ENCODE measurements at places on chromosomes 4 and X.

DNA sequence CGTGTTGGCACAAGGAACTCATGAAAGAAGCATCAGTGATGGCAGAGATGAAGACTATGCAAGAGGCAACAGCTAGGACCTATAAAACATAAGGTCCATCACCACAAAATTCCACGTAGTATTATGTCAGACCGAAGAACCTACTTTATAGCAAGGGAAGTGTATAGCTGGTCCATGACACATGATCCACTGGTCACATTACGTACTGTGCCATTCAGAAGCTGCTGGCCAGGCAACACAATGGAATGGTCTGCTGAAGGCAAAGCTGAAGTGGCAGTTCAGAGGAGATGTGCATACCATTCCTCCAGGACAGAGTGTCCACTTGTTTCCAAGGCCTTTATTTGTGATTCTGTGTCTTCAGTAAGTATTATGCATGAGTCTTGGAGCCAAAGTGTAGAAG lies 215.5 kb upstream of the UGT8 start:
- DNase-seq = no peak

DNA sequence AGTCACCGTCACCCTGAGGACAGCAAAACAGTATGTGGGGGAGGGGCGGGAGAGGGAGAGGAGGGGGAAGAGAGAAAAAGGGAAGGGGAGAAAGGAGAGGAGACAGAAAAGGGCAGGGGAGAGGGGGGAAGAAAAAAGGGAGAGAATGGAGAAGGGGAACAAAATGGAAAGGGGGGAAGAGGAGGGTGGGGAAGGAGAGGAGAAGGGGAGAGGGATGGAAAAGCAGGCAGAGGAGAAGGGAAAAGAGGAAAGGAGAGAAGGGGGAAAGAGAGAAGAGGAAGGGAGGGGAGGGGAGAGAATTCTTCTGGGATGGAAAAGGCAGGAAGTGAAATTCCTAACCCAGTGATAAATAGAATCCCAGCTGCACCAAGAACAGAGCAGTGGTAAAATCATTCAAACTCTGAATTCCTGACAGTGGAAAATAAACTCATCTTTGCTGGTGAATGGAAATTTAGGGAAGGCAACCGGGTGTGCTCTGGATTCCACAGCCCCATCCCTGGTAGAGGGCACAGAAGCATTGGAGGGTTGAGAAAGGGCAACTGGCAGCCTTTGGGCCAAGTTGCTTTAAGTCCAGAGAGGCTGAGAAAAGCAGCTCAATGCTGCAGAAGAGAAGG lies 244.2 kb downstream of the BCOR start:
- DNase-seq = no peak

GRCh38 chr4:182486881-182487280 lies 243.7 kb downstream of the TENM3 start:
- DNase-seq = no peak

DNA sequence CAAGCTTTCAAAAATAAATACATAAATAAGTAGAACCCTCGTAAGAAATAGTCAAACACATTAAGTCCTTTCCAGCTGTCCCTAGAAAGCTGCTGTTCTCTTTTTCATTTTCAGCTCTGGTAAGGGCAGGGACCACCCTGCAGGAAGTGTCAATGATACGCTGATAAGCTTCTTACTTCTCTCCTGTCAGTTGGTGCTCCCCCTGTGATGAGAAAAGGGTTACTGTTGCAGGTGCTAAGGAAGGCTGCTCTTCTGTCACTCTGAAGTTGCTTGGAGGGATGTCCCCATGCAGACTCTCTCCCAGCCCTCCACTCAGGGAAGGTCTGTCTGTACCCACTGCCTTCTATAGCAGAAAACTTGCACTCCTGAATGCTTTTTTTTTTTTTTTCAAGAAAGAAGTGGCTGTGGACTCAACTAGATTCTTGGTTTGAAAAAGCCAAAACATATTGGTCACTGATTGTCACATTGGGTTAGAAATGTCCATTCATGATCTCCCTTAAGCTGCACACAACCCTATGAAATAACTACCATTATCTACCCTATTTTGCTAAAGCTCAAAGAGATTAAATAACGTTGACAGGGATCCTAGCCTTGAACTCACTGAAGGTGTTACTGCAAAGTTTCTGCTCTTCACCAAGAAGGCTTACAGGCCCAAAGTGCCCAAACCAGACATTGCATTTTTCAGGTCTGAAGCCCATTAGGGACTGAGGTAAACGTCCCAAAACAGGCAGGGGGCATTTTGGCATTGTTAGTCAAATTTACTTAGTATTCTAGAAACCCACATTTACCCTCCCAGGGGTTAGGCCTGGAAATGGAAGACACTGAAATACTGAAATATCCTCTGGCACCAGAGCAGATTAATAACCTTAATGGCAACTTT lies 1.2 kb downstream of the CXCL3 start:
- no peak for DNase-seq

DNA sequence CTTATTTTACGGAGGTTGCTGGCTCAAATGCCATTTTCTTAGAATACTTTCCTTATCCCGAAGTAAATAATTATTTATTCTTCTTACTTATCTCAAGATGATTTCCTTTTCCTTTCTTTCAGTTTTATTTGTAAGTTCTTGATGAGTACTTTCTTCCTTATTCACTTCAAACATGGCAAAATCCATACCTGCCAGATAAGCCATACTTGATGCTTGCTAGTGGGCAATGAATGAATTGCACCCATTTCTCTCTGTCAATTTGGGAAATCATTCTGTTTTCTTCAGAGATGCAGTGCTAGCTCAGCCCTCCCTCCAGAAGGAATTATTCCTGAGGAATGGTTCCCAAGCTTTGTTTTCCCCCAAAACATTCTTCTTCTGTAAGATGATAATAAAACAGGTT lies 598.3 kb downstream of the SPRY1 start:
- DNase-seq = no peak

GRCh38 chr4:77126809-77127208 lies 30.2 kb upstream of the CCNG2 start:
- peak; percentile 88 for DNase-seq

GRCh38 chrX:112642349-112642748 lies 37.4 kb downstream of the LHFPL1 start:
- DNase-seq = peak; percentile 80

DNA sequence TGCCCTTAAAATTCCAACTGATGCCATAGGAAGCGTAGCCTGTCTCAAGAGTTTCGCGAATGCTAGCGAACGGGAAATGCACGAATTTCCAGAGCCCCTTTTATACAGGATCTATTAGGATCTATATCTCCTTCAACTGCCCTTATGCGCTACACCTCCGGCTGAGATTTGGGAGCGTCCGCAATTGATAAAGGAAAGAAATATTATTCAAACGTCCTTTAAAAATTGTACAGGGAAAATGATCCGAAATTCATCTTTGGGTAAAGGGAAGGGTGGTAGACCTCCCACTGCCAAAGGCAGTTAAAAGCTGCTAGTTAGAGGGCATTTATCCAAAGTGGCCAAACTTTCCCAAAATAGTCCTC lies 609 bp downstream of the NR3C2 start:
- no peak for DNase-seq

- DNase-seq = no peak
These were observed 25.7 kb downstream of the SH3RF1 start for GRCh38 chr4:169245061-169245460.

GRCh38 chrX:63869506-63869905 lies 84.5 kb upstream of the ARHGEF9 start:
- no peak for DNase-seq

GRCh38 chrX:19707246-19707871 lies 180.0 kb downstream of the SH3KBP1 start:
- DNase-seq = no peak

DNA sequence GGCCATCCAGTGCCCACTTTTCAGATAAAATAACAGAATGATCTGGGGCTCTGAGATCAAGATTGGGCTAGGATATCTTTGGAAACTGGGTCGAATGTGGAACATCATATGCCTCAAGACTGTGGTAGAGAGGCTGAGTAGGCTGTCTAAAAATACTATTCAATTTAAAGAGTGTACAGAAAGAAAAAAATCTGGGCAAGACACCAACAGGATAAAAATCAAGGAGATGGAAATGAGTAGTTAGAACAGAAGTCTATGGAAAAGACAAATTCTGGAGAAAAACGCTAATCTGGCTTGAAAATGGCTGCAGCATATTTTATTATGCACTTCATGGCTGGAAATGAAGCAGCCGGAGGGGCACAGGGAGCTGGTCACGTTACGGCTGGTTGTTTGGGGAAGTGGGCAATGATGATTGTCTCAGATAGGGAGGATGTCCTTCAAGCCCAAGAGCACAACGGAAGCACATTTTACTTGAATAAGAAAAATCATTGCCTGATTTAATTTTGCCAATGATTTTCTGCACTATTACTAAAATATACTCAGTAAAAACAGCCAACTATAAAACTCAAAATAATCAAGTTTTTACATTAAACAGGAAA lies 27.1 kb upstream of the MAPK10 start:
- peak; percentile 78 for DNase-seq

GRCh38 chr4:152348670-152349069 lies 187.2 kb downstream of the FBXW7 start:
- DNase-seq = peak; percentile 12

- no peak for DNase-seq
These were observed 796 bp upstream of the MED14 start for GRCh38 chrX:40736170-40736505.

DNA sequence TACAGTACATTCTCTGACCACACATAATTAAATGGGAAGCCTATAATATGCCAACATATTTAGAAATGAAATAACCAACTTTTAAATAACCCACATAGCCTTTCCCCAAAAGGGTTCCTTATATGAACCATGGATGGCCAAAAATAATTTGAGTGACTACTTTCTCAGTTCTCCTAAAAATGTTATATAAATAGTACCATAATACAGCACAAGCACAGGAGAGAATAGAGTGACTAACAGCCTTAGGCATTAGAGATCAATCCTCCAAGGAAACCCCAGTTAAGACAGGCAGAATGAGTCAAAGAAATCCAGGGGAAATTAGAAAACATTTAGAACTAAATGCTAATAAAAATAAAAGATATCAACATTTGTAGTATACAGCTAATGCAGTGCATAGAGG lies 50.2 kb downstream of the ANKRD17 start:
- no peak for DNase-seq

- no peak for DNase-seq
These were observed 25.5 kb downstream of the VEGFC start for GRCh38 chr4:176767183-176767582.

DNA sequence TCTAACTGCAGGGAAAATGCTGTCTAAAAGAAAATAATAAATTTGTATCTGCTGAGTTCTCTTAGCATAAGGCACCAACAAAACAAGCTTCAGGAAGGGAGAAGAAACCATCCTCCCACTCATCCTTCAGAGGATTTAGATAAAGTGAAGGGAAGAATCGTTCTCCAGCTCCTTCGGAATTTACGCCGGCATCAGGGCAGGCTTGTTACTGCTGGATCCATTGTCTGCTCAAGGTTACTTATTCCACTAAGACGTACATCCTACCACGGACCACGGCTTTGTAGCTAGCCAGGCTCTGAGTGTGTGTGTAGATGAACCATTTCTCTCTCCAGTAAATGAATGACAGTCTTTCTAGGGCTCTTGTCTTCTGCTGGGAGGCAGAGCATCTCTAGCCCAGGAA lies 60.4 kb downstream of the HAND2 start:
- DNase-seq = no peak

GRCh38 chr4:168981460-168981859 lies 28.6 kb downstream of the CBR4 start:
- DNase-seq = no peak

GRCh38 chrX:19958552-19959486 lies 32.0 kb downstream of the BCLAF3 start:
- no peak for DNase-seq

GRCh38 chr4:84050015-84050414 lies 449.1 kb downstream of the NKX6-1 start:
- no peak for DNase-seq

GRCh38 chr4:108060164-108060563 lies 70.5 kb downstream of the HADH start:
- peak; percentile 39 for DNase-seq

GRCh38 chr4:177322266-177322665 lies 12.6 kb downstream of the NEIL3 start:
- DNase-seq = no peak

- DNase-seq = peak; percentile 69
These were observed 34.3 kb downstream of the NALF2 start for GRCh38 chrX:69538321-69538876.

DNA sequence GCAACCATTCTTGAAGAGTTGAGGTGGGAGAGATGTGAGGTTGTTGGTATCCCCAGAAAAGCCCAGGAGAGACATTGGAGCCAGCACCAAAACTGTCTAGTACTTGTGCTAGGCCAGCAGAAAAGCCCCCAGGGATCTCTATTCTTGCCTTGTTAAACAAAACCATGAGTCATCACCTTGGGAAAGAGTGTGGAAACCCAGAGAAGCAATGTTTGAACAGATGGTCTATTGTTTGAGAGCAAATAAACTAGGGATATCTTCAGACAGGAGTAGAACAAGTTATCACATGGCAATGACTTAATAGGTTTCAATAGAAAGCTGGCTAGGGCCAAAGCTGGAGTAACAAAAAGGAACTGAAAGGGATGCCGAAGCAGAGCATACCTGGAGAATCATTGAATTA lies 195.7 kb upstream of the CASK start:
- DNase-seq = no peak

DNA sequence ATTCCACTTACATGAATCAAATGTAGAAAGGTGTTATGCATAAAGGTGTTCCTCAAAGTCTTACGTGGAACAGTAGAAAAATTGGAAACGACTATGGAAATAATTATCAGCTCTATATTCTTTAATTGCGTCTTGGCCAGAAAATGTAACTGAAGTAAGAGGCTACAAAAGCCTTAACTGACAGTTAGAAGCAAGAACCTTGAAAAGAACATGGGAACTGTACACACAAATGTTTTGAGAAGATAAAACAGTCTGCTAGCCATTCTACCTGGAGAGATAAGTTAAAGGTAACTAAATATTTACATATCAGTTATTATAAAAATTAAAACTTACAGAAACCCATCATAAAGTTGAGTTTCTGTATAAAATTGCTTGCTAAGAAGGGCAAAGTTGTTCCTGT lies 172.0 kb upstream of the FTHL17 start:
- no peak for DNase-seq

GRCh38 chrX:123188081-123188480 lies 4.0 kb downstream of the GRIA3 start:
- DNase-seq = no peak

DNA sequence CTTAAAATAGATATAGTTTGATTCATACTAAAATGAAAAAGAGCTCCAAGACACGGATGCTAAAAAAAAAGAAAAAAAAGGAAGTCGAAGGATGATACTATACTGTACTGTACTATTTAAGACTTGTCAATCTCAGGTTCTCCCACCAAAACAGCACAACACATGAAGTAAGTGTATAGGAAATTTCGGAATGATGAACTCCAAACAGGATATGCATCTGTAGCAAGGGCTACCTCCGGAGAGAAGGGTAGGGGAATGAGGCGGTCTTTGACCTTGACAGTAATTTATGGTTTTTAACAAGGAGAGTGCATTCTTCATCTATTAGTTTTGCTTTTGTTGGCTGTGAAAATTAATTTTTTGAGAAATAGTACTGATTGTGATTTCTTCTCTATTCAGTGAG lies 541 bp upstream of the FIP1L1 start:
- peak; percentile 49 for DNase-seq

DNA sequence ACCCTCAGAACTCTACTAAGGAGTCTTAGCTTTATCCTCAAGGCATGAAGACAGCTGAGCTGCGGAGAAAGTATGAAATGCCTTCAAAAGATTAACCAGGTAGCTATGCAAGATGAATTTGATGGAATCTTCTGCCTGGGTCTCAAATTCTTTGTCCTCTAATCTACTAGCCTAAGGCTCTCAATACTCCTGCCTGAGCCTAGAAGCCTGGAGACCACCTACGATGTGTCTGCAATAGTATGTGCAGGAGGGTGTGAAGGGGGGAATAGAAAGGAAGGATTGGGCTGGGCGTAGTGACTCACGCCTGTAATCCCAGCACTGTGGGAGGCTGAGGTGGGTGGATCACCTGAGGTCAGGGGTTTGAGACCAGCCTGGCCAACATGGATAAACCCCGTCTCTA lies 178.2 kb upstream of the GPC4 start:
- no peak for DNase-seq
